ENCODE measurements at places on chromosomes 7 and 10.

DNA sequence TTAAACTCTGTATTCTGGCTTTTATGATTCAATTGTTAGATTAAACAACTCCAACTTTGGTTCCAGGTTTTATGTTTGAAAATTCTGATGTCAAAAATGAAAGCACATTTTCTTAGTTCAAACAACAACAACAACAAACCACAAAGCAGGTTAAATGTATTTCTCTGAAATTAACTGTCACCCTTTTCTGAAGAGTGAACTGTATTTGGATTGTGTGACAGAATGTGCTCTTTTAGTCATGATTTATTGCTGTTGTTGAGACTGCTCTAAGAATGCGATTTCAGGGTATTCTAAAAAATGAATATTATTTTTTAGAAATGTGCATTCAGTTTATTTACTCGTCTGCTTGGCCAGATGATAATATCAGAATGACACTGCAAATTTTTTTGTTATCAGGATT lies 144.1 kb downstream of the GNAI1 start:
- DNase-seq, result no peak

- DNase-seq, result no peak
These were observed 102.1 kb downstream of the EBF3 start for GRCh38 chr10:129861776-129862531.

GRCh38 chr10:103514244-103514643 lies 20.7 kb downstream of the NEURL1 start:
- no peak for DNase-seq

DNA sequence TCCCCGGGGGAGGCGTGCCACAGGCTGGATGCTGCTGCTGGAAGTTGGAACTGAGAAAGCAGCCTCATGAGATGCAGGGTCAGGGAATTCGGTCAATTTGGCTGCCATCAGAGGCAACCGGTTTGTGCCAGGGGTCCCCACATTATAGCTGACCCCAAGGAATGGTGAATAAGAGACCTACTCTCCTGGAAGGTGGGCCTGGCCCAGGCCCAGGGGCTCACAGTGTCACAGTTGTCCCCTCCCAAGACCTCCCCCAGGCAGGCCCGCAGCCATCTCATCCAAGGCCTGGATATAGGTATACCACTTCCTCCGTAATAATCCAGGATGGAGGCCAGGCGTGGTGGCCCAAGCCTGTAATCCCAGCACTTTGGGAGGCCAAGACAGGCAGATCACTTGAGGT lies 114.6 kb downstream of the NPTX2 start:
- no peak for DNase-seq

GRCh38 chr10:50360077-50360850 lies 108.9 kb upstream of the ASAH2 start:
- no peak for DNase-seq

DNA sequence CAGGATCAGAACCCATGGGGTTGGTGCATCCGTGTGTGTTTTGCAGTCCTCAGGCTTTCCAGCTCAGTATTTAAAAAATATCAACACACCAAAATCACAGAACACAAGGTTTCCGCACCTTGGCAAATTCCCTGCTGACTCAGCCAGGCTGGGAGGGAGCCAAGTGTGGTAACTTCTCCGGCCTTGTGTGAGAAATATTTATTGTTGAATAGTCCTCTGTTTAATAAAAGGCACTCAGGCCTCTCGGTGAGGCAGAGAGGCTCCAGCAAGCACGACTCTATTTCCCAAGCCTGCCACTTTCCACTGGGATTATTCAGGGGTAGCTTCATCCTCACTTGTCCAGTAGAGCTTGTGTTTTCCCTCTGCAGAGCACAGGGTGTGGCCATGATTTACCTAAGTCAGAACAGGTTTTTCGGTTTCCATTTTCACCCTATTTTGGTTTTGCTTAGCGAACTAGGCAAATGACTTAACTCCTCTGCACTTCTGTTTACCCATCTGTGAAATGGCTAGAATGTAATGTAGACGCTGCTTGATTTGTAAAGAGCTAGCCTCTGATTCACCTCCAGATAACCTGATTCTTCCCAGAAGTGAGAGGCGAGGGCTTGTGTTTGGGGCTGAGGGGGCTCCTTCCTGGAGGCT lies 13.0 kb upstream of the CHST15 start:
- no peak for DNase-seq

GRCh38 chr7:96331775-96332174 lies 9.9 kb upstream of the SLC25A13 start:
- DNase-seq, result no peak

DNA sequence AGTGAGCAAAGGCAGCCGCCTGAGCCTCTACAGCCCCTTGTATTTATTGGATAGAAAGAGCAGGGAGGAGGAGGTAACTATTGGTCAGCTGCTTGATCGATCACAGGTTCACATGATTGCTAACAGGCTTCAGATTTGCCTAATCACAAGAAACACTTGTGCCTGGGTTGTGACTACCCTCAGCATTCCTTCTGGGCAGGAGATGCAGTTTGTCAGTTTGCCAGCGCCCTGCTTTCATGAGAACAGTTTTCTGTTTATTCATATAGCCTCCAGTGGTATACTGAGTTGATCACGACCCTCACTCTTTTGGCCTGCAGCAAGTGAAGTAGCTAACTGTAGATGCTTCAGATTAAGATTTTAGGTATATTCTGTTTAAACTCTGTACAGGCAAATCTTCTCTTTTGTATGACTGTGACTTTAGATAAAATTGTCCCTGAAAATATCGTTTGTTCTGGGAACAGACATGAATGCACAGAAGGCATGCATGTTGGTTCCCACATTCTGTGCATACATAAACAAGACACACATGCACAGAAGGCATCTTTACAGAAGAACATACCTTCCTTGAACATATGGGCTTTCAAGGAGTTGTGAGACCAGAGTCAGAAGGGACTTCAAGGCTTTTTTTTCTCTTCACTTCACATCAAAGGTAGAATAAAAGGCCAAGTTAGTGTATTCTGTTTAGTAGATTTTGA lies 422.4 kb upstream of the STEAP1 start:
- no peak for DNase-seq

- no peak for DNase-seq
These were observed 155.9 kb downstream of the SH2D4B start for GRCh38 chr10:80693565-80693964.

GRCh38 chr10:79438021-79438698 lies 7.3 kb downstream of the ZCCHC24 start:
- no peak for DNase-seq

DNA sequence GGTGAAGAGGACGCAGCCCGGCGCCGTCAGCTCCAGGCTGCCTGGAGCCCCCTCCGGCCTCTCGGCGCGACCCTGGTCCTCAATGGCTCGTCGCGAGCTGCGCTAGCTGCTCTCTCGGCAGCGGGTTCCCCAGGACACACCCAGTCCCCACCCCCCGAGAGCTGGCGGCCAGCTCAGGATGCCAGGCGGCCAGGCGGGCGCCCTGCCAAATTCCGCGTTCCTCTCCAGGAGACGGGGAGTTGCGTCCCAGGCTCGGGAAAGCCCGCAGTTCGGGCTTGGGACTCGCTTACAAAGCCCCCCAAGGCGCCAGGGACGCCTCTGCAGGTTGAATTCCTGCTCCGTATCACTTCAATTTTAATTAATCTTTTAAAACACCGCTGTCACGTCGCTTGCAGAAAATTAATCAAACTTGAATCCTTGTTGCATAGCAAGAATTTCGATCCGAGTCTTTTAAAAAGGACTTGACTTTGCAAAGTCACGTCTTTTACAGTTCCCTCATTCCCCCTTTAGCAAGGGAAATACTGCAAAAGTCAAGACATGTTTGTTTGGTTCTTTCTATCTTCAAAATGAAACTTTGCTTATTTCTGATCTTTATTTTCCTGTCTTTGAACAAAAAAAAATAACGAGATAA lies 28.2 kb downstream of the SKIDA1 start:
- no peak for DNase-seq

- no peak for DNase-seq
These were observed 117.6 kb upstream of the DPP6 start for GRCh38 chr7:153934629-153935028.

GRCh38 chr7:32142649-32143048 lies 72.4 kb upstream of the PDE1C start:
- DNase-seq, result no peak

GRCh38 chr10:31707093-31708039 lies 221.3 kb downstream of the ARHGAP12 start:
- DNase-seq, result no peak

DNA sequence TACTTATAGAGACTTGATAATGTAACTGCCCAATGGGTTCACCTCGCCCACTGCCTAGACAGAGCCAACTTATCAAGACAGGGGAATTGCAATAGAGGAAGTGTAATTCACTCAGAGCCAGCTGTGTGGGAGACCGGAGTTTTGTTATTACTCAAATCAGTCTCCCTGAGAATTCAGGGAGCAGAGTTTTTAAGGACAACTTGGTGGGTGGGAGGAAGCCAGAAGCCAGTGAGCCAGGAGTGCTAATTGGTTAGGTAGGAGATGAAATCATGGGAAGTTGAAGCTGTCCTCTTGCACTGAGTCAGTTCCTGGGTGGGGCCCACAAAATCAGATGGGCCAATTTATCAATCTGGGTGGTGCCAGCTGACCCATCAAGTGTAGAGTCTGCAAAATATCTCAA lies 20.1 kb upstream of the C7orf33 start:
- no peak for DNase-seq

DNA sequence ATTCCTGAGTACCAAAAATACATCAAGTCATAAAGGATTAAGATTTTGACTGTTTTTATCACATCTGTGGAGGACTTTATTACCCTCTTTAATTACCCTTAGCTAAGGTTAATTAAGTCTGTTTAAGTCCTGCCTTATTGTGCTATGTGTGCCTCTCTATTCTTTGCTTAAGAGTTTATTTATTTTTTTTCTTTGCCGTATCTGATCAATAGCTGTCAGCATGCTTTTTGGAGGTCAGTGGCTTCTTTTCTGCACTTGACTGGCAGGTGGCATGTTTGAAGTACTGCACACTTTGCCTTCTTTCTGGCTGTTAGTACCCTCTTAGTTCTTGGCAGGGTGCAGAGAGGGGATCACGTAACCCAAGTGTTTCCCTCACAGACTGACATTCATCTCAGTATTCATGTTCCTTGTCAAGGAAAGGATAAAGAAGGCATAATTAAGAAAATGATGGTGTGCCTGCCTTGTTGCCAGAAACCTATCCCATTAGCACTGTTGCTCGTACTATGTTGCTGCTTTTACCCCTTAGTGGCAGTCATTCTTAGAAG lies 225.8 kb downstream of the EXOC4 start:
- DNase-seq, result no peak

DNA sequence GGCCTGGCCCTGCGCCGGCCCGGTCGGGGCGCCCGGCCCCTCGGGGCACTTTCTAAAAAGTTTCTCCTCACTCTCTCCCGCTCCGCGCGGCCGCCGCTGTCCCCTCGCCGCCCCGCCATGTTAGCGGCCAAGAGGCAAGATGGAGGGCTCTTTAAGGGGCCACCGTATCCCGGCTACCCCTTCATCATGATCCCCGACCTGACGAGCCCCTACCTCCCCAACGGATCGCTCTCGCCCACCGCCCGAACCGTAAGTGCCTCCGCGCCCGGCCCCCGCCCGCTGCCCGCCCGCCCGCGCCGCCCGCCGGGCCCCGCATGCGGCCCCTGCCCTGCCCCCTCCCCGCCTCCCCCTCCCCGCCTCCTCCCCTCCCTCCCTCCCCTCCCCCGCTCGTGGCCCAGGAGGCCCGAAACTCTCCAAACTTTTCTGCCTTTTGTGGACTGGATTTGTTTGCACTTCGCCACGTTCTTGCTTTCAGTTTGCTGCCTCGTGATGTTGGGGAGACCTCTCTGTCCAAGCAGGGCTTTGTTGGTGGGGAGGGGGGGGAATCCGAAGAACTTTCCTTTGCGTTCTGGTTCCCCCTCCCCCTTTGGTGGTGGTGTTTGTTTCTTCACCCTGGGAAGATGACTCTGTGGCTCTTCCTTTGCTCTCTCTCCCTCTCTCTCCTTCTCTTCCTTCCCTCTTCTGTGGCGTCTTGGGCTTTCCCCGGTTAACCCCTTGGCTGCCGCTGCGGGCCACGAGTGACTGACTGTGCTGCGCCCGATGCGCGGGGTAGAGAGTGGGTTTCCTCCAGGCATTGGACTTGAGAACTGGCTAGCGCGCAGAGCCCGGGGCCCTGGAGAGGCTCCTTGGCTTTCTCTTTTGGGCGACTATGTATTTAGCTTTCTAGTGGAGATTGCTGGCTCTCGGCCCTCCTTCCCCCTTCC lies 1.6 kb downstream of the TCF7L2 start:
- no peak for DNase-seq

DNA sequence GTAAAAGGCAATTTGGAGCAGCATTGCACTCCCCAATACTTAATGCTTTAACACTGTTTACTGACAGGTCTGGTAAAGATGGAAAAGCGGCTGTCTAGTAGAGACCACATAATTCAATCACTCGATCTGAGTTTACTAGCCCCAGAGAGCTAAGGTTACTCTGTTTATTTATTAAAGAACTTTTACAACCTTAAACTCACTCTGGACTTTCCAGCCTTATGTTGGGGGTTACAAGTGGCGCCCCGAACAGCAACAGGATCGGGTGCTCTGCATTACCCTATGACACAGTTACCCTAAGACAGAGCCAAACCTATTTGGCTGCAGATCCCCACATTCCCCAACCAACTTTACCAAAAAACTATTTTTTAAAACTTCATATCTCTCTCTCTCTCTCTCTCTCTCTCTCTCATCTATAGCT lies 43.9 kb downstream of the MRPS24 start:
- no peak for DNase-seq

DNA sequence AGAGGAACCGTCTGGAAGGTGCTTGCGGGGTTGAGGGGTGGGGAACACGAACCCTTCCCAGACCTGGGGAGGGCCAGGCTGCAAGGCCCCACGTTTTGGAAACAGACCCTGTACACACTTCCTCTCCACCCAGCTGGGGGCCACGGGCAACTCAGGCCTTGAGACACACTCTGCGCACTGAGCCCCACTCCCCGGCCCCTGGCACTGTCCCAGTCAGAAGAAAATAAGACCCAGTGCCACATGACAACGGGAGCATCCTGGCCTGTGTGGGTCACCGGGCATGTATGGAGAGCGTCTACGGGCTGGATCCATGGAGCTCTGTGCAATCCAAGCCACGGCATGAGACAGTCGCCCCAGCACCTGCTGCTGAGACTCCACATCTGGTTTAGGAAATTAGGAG lies 63.7 kb downstream of the CARD11 start:
- no peak for DNase-seq

GRCh38 chr7:100376066-100376465 lies 2.8 kb downstream of the PILRA start:
- no peak for DNase-seq

GRCh38 chr10:32318476-32318896 lies 28.5 kb downstream of the EPC1 start:
- no peak for DNase-seq

DNA sequence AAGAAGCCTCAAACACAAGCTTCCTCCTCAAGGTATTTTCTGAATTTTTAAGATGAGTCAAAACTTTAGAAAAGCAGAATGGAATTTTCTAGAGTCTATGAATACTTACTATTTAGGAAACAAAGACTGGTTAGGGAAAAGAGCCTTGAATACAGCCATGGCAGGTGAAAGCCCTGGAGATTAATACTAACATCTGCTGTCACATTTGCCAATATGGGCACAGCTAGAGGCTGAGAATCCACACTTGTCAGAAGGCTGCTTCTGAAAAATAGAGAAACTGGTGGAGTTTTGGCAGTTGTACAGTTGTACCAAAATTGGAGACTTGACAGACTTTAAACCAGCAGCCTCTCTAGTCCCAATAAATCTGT lies 24.3 kb upstream of the CNNM1 start:
- DNase-seq, result no peak

Data from activated CD4-positive, CD25-positive, alpha-beta regulatory T cell treated with anti-CD3 and anti-CD28 coated beads, Interleukin-2, amount 50 U/mL, for 16 hours (primary cell).